ENCODE measurements at places on chromosomes 5 and 9.
A peak's percentile ranks its signal among the peaks of the same experiment; 100 is the strongest.

DNA sequence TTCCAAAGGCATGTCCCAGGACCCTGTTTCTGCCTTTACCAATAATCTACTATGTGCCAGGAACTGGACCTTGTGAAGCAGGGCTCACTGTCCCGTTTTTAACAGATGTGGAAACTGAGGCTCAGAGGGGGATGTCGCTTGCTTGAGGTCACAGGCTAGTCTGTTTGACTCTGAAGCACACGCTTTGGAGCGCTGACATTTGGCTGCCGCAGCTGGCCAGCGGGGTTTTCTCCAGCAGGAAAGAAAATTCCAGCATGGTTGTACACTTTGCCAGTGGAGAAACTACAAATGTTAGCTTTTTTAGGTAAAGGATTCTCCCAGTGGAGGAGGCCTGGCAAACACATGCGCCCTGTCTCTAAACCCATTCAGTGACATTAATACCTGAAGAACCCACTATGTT is 50.5 kb downstream of the SH3PXD2B start:
- H3K4me1 ChIP-seq: no peaks in the 10 kb centered on the region
- no peak overlapping the region for H3K4me3 ChIP-seq

GRCh38 chr9:77543131-77543822 is 104.8 kb downstream of the GNA14 start:
- DNase-seq: no peak
- H3K36me3 ChIP-seq: no peaks in the 10 kb centered on the region
- peaks cover 9% of the 10 kb centered on the region for H3K27me3 ChIP-seq

GRCh38 chr9:137551264-137552021 is at the start of gene MRPL41:
Gene MRPL41 (plus strand): TSS chr9:137551879. CDS start chr9:137552082, 203 bp downstream.
- no peaks in the 10 kb centered on the region for H3K27me3 ChIP-seq
- H3K27ac ChIP-seq: peak within 1 kb of the TSS; percentile 77
- peak; percentile 71 for DNase-seq
- H3K4me3 ChIP-seq: peak within 1 kb of the TSS; percentile 75

- no peaks in the 10 kb centered on the region for H3K36me3 ChIP-seq
- no peak overlapping the region for H3K27ac ChIP-seq
- H3K27me3 ChIP-seq: peaks cover 17% of the 10 kb centered on the region
- no peaks in the 10 kb centered on the region for H3K4me1 ChIP-seq
- DNase-seq: no peak
Measured at GRCh38 chr5:83450183-83450966, 21.2 kb upstream of the VCAN start.

- DNase-seq: no peak
- no peak overlapping the region for H3K27ac ChIP-seq
- no peaks in the 10 kb centered on the region for H3K27me3 ChIP-seq
- no peak overlapping the region for H3K4me3 ChIP-seq
Measured at GRCh38 chr5:112275671-112276070, 143.4 kb downstream of the EPB41L4A start.

GRCh38 chr5:102048940-102049339 is 247.1 kb downstream of the SLCO4C1 start:
- no peak for DNase-seq
- no peaks in the 10 kb centered on the region for H3K4me1 ChIP-seq
- H3K4me3 ChIP-seq: no peak overlapping the region
- H3K27me3 ChIP-seq: no peaks in the 10 kb centered on the region
- no peaks in the 10 kb centered on the region for H3K36me3 ChIP-seq

GRCh38 chr9:115396071-115396529 is 278.1 kb upstream of the TNC start:
- H3K27ac ChIP-seq: no peak overlapping the region
- no peaks in the 10 kb centered on the region for H3K36me3 ChIP-seq
- DNase-seq: no peak
- no peak overlapping the region for H3K4me3 ChIP-seq
- H3K4me1 ChIP-seq: no peaks in the 10 kb centered on the region

- H3K4me1 ChIP-seq: peaks cover 29% of the 10 kb centered on the region
- H3K27ac ChIP-seq: peak overlapping the region; percentile 85
- peaks cover 3% of the 10 kb centered on the region for H3K36me3 ChIP-seq
- no peak overlapping the region for H3K4me3 ChIP-seq
- H3K27me3 ChIP-seq: no peaks in the 10 kb centered on the region
- no peak for DNase-seq
Measured at GRCh38 chr9:114688909-114689610, 7.1 kb upstream of the TEX48 start.

GRCh38 chr5:148474025-148474511 is 90.3 kb downstream of the FBXO38 start:
- no peak overlapping the region for H3K27ac ChIP-seq
- no peaks in the 10 kb centered on the region for H3K36me3 ChIP-seq
- H3K4me3 ChIP-seq: no peak overlapping the region
- DNase-seq: no peak

GRCh38 chr9:128124873-128125579 is 2.5 kb downstream of the PTGES2 start:
- H3K27me3 ChIP-seq: no peaks in the 10 kb centered on the region
- DNase-seq: no peak
- peaks cover 26% of the 10 kb centered on the region for H3K36me3 ChIP-seq
- peaks cover 34% of the 10 kb centered on the region for H3K4me1 ChIP-seq
- H3K4me3 ChIP-seq: peak overlapping the region; percentile 99
- peak overlapping the region; percentile 53 for H3K27ac ChIP-seq

- H3K27ac ChIP-seq: no peak overlapping the region
- no peaks in the 10 kb centered on the region for H3K36me3 ChIP-seq
- H3K27me3 ChIP-seq: no peaks in the 10 kb centered on the region
- no peak overlapping the region for H3K4me3 ChIP-seq
Measured at GRCh38 chr5:57902095-57902494, 419.5 kb upstream of the ACTBL2 start.

- H3K4me1 ChIP-seq: peaks cover 11% of the 10 kb centered on the region
- H3K4me3 ChIP-seq: no peak overlapping the region
- H3K36me3 ChIP-seq: peaks cover 16% of the 10 kb centered on the region
- no peak for DNase-seq
Measured at GRCh38 chr5:134965271-134965825, 2.4 kb upstream of the CATSPER3 start.

DNA sequence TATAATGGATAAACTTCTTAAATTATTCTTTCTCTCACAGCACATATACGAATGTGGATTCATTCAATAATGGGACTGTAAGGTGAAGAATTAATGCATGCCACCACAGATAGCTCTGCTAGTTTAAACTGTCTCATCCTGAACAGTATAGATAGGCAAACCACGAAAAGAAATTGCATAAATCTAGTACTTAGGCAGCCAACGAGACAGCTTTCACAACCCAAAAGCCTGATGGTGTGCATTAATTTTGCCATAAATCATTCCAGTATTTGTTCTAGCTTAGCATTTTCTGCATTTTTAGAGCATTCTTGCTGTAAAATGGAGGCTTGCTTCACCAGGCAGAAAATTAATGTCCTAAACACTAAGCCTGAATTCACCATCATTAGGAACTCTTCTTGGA is 834.2 kb upstream of the DMAC1 start:
- no peaks in the 10 kb centered on the region for H3K27me3 ChIP-seq
- peaks cover 2% of the 10 kb centered on the region for H3K36me3 ChIP-seq
- H3K4me1 ChIP-seq: no peaks in the 10 kb centered on the region
- H3K4me3 ChIP-seq: no peak overlapping the region
- no peak overlapping the region for H3K27ac ChIP-seq

DNA sequence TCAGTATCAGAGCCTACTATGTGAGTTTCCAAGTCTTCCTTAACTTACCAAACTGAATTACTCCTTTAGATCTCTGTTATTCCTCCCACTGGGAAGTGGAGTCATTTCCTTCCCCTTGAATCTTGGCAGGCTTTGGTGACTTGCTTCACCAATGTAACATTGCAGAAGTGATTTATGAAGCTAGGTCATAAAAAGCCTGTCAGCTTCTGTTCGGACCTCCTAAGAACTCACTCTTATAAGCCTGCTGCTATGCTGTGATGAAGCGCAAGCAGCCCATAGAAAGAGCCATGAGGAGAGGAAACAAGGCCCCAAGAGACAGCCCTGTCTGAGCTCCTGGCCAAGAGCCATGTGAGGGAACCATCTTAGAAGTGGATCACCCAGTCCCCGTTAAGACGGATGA is 14.2 kb upstream of the FOXB2 start:
- H3K27me3 ChIP-seq: peaks cover 67% of the 10 kb centered on the region
- no peak for DNase-seq
- no peak overlapping the region for H3K4me3 ChIP-seq

DNA sequence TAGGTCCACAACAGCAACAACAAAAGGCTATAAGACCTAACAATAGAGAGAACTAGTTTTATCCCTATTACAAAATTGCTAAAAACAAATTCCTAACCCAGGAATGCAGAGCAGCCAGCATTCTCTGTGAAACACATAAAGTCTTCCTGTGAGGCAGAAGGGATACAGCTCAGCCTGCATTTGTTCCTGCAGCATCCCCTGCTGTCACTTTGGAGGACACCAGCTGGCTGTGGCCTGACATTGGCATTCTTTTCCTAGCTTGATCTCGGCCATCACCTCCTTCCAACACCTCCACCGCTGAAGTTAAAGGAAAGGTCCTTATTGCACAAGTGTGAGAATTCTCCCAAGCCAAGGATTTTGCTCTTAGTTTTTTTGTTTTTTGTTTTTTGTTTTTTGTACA is 186.1 kb downstream of the SNCAIP start:
- peaks cover 28% of the 10 kb centered on the region for H3K27me3 ChIP-seq
- no peak for DNase-seq
- H3K36me3 ChIP-seq: no peaks in the 10 kb centered on the region
- H3K27ac ChIP-seq: no peak overlapping the region
- H3K4me3 ChIP-seq: no peak overlapping the region

DNA sequence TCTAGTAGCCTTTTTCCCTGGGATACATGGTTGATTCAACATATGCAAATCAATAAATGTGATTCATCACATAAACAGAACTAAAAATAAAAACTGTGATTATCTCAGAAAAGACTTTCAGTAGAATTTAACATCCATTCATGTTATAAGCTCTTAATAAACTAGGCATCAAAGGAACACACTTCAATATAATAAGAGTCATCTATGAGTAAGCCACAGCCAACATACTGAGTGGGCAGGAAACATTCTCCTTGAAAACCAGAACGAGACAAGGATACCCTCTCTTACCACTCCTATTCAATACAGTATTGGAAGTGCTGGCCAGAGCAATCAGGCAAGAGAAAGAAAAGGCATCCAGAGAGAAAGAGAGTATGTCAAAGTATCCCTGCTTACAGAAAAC is 239.9 kb downstream of the ATPSCKMT start:
- no peak for DNase-seq
- no peaks in the 10 kb centered on the region for H3K27me3 ChIP-seq
- no peaks in the 10 kb centered on the region for H3K36me3 ChIP-seq
- H3K27ac ChIP-seq: no peak overlapping the region
- no peak overlapping the region for H3K4me3 ChIP-seq

DNA sequence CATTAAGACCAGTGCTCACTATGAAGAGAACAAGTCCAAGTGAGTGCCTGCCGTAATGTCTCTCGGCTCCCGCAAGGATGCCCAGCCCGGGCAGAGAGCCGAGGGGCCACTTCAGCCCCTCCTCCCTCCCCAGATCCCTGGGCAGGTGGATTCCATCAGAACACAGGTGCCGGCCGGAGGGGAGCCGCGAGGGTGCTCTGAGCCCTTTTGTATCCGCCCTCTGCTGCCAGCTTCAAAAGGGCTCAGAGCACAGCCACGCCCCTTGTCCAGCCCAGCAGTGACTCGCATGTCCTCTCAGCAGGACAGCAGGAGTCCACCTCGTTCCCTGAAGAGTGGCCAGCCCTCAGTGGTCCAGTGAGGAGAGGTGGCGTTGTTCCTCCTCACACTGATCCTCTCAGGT is 43.9 kb downstream of the CYFIP2 start:
- peaks cover 49% of the 10 kb centered on the region for H3K4me1 ChIP-seq
- no peak for DNase-seq
- H3K27ac ChIP-seq: no peak overlapping the region
- peaks cover 58% of the 10 kb centered on the region for H3K36me3 ChIP-seq

GRCh38 chr5:74499256-74500050 is 141.1 kb downstream of the ENC1 start:
- H3K4me1 ChIP-seq: peaks cover 3% of the 10 kb centered on the region
- H3K27ac ChIP-seq: no peak overlapping the region
- no peaks in the 10 kb centered on the region for H3K36me3 ChIP-seq
- H3K27me3 ChIP-seq: no peaks in the 10 kb centered on the region

GRCh38 chr9:123522251-123522650 is 166.3 kb downstream of the CRB2 start:
- no peak overlapping the region for H3K4me3 ChIP-seq
- no peaks in the 10 kb centered on the region for H3K4me1 ChIP-seq
- no peak overlapping the region for H3K27ac ChIP-seq
- H3K36me3 ChIP-seq: peaks cover 3% of the 10 kb centered on the region

DNA sequence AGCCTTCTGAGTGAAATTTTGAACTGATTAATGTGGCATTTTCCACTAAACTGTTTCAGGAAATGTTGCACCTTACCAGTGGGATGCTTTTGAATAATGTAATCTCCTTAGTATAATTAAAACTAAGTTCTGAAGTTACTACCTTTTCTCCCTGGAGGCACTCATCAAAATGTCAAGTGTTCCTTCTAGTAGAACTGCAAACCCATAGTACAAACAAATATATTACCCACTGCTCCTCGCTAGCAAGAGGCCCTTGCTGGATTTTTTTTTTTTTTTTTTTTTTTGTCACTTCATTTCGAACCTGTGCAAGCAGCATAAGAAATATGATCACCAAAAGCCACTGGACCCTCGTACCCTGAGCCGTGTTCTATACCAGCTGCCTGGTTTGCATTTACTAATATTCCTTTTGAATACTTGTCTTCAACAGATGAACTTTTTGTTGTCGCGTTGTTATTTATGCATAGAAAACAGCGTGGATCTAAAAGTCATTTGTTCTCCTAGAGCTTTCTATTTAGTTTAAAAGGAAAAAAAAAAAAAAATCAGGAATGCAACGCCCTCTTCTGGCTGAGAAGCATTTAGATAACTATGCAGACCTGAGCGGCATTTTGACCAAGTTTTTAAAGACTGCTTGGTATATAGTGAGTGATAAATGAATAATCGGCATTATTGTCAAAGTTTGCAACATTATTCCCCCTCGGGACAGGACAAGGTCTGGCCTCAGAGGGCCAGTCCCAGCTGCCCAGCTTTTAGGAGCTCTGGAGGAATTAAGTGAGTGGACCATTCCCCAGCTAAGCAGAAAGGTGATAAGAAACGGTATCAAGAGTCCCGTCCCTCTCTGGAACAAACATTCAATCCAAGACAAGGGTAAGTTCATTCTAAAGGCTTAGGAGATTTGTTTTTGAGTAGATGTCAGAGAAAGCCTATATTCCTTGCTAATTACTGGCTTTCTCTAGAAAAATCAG is 162.5 kb upstream of the KIF2A start:
- peaks cover 75% of the 10 kb centered on the region for H3K27me3 ChIP-seq
- no peaks in the 10 kb centered on the region for H3K4me1 ChIP-seq
- H3K36me3 ChIP-seq: no peaks in the 10 kb centered on the region
- H3K4me3 ChIP-seq: no peak overlapping the region

- H3K27me3 ChIP-seq: no peaks in the 10 kb centered on the region
- DNase-seq: no peak
- no peak overlapping the region for H3K4me3 ChIP-seq
- no peaks in the 10 kb centered on the region for H3K36me3 ChIP-seq
Measured at GRCh38 chr5:124021066-124021641, 509.2 kb downstream of the CSNK1G3 start.

- H3K36me3 ChIP-seq: peaks cover 12% of the 10 kb centered on the region
- no peak for DNase-seq
- no peaks in the 10 kb centered on the region for H3K27me3 ChIP-seq
- peaks cover 31% of the 10 kb centered on the region for H3K4me1 ChIP-seq
- H3K4me3 ChIP-seq: no peak overlapping the region
Measured at GRCh38 chr9:126462617-126463016, 136.0 kb downstream of the MVB12B start.

- H3K4me3 ChIP-seq: peak overlapping the region; percentile 85
- peaks cover 84% of the 10 kb centered on the region for H3K27me3 ChIP-seq
- H3K4me1 ChIP-seq: peaks cover 11% of the 10 kb centered on the region
- H3K27ac ChIP-seq: no peak overlapping the region
Measured at GRCh38 chr5:115180165-115180709, 10.5 kb upstream of the TRIM36 start.

All from central memory CD8-positive, alpha-beta T cell (primary cell).